ENCODE measurements at places on chromosomes 5 and 9.

GRCh38 chr5:59555596-59555995 lies 337.9 kb downstream of the PDE4D start:
- no peaks in the 10 kb centered on the region for H3K36me3 ChIP-seq
- no peaks in the 10 kb centered on the region for H3K27me3 ChIP-seq
- H3K4me3 ChIP-seq, result no peak overlapping the region
- no peak for DNase-seq

- no peak overlapping the region for H3K4me3 ChIP-seq
- no peak overlapping the region for H3K27ac ChIP-seq
- DNase-seq, result no peak
- H3K27me3 ChIP-seq, result no peaks in the 10 kb centered on the region
- no peaks in the 10 kb centered on the region for H3K4me1 ChIP-seq
Observed at GRCh38 chr9:134040781-134041648, 15.7 kb downstream of the BRD3OS start.

- no peak overlapping the region for H3K27ac ChIP-seq
- H3K36me3 ChIP-seq, result no peaks in the 10 kb centered on the region
- DNase-seq, result no peak
- no peaks in the 10 kb centered on the region for H3K4me1 ChIP-seq
Observed at GRCh38 chr5:162806195-162806594, 631.2 kb upstream of the CCNG1 start.

- no peak overlapping the region for H3K27ac ChIP-seq
- H3K4me3 ChIP-seq, result no peak overlapping the region
- peaks cover 22% of the 10 kb centered on the region for H3K4me1 ChIP-seq
- no peaks in the 10 kb centered on the region for H3K36me3 ChIP-seq
Observed at GRCh38 chr5:102853680-102854079, 98.6 kb downstream of the PAM start.

- no peak overlapping the region for H3K4me3 ChIP-seq
- H3K27ac ChIP-seq, result no peak overlapping the region
- no peaks in the 10 kb centered on the region for H3K4me1 ChIP-seq
- no peaks in the 10 kb centered on the region for H3K36me3 ChIP-seq
- no peaks in the 10 kb centered on the region for H3K27me3 ChIP-seq
Observed at GRCh38 chr5:158756871-158757270, 342.8 kb downstream of the EBF1 start.

- DNase-seq, result no peak
- H3K36me3 ChIP-seq, result no peaks in the 10 kb centered on the region
- no peaks in the 10 kb centered on the region for H3K27me3 ChIP-seq
- no peaks in the 10 kb centered on the region for H3K4me1 ChIP-seq
- no peak overlapping the region for H3K4me3 ChIP-seq
- H3K27ac ChIP-seq, result no peak overlapping the region
Observed at GRCh38 chr5:157959370-157959769, 100.4 kb upstream of the CLINT1 start.

- H3K4me3 ChIP-seq, result no peak overlapping the region
- H3K27ac ChIP-seq, result no peak overlapping the region
- no peaks in the 10 kb centered on the region for H3K36me3 ChIP-seq
- no peaks in the 10 kb centered on the region for H3K4me1 ChIP-seq
Observed at GRCh38 chr5:150111122-150111521, 24.8 kb upstream of the CSF1R start.

DNA sequence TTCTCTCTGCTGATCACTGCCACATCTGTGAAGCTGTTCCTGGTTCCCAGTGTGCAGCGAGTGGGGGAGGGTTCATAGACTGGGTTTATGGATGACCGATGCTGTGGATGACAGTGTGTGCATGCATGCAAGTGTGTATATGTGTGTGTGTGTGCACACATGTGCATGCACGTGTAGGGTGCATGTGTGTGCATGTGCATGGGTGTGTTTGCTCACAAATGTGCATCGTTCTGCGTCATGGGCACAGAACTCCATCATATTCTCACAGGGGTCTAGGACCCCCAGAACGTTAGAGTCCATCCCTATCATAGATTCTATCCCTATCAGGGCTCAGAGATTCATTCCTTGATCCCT lies 134.0 kb downstream of the PHF2 start:
- no peak overlapping the region for H3K4me3 ChIP-seq
- H3K27me3 ChIP-seq, result no peaks in the 10 kb centered on the region
- H3K4me1 ChIP-seq, result no peaks in the 10 kb centered on the region
- no peaks in the 10 kb centered on the region for H3K36me3 ChIP-seq
- no peak for DNase-seq
- H3K27ac ChIP-seq, result no peak overlapping the region

- H3K27ac ChIP-seq, result no peak overlapping the region
- H3K27me3 ChIP-seq, result no peaks in the 10 kb centered on the region
- H3K36me3 ChIP-seq, result peaks cover 16% of the 10 kb centered on the region
- H3K4me1 ChIP-seq, result no peaks in the 10 kb centered on the region
Observed at GRCh38 chr5:116291271-116291670, 206.4 kb downstream of the COMMD10 start.

DNA sequence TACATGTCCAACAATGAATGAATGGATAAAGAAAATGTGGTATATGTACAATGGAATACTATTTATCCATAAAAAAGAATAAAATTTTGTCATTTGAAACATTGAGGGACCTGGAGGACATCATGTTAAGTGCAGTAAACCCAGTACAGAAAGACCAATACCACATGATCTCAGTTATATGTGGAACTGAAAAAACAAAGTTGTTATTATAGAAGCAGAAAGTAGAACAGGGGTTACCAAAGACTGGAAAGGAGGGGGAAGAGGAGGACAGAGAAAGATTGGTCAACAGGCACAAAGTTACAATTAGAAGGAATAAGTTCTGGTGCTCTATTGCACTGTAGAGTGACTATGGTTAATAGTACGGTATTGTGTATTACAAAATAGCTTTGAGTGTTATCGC lies 233.8 kb downstream of the SEMA6A start:
- no peaks in the 10 kb centered on the region for H3K27me3 ChIP-seq
- no peaks in the 10 kb centered on the region for H3K36me3 ChIP-seq
- H3K4me3 ChIP-seq, result no peak overlapping the region
- no peak for DNase-seq

- no peak overlapping the region for H3K4me3 ChIP-seq
- H3K27ac ChIP-seq, result peak overlapping the region; percentile 16
- H3K36me3 ChIP-seq, result no peaks in the 10 kb centered on the region
Observed at GRCh38 chr5:157172403-157172802, 6.3 kb upstream of the GARIN3 start.

- H3K4me1 ChIP-seq, result no peaks in the 10 kb centered on the region
- H3K27ac ChIP-seq, result no peak overlapping the region
- no peak overlapping the region for H3K4me3 ChIP-seq
Observed at GRCh38 chr9:124980431-124980830, 39.5 kb upstream of the GOLGA1 start.

GRCh38 chr5:72476721-72477120 lies 30.5 kb downstream of the ZNF366 start:
- H3K36me3 ChIP-seq, result no peaks in the 10 kb centered on the region
- H3K27me3 ChIP-seq, result no peaks in the 10 kb centered on the region
- no peak overlapping the region for H3K4me3 ChIP-seq
- H3K27ac ChIP-seq, result no peak overlapping the region
- DNase-seq, result no peak

- no peak for DNase-seq
- H3K27ac ChIP-seq, result no peak overlapping the region
- H3K4me1 ChIP-seq, result no peaks in the 10 kb centered on the region
- H3K36me3 ChIP-seq, result no peaks in the 10 kb centered on the region
Observed at GRCh38 chr5:164027738-164028137, 522.3 kb downstream of the MAT2B start.

DNA sequence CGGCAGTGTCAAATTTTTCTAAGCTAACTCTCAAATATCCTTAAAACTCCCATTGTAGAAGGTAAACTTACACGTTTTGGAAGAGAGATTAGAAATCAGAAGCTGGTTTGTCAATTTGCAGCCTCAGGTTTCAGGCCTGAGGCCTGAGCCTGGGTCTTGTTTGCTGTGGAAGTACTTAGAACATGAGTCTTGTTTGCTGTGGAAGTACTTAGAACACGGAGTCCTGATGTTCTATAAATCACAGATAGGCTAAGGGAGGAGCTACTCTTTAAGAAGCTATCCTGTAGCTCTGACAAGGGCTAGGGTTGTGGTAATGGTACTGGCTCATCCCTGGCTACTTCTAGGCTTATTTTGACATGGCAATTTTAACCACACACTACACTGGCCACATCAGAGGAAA lies 97.8 kb downstream of the FBXW11 start:
- H3K36me3 ChIP-seq, result peaks cover 8% of the 10 kb centered on the region
- no peak overlapping the region for H3K4me3 ChIP-seq
- no peak for DNase-seq
- H3K4me1 ChIP-seq, result peaks cover 35% of the 10 kb centered on the region
- H3K27me3 ChIP-seq, result no peaks in the 10 kb centered on the region

DNA sequence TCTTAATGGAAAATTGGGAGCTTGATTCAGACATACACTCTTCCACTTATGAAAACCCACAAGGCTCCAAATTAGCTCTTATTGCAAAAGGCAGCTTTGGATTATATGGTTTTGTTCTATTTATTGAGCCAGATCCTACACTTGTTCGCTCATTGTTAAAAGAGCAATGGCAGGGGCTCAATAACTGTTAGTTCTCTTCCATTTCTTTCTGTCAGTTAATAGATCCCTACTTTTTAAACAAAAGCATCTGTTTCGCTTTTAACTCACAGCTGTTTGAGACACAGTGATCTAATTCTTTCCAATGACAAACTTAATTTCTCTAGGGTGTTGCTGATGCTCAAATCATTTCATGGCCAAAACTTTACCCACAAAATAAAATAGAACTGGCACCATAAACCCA lies 11.7 kb downstream of the C5 start:
- H3K4me1 ChIP-seq, result no peaks in the 10 kb centered on the region
- H3K4me3 ChIP-seq, result no peak overlapping the region
- no peak overlapping the region for H3K27ac ChIP-seq
- no peaks in the 10 kb centered on the region for H3K27me3 ChIP-seq
- H3K36me3 ChIP-seq, result no peaks in the 10 kb centered on the region

DNA sequence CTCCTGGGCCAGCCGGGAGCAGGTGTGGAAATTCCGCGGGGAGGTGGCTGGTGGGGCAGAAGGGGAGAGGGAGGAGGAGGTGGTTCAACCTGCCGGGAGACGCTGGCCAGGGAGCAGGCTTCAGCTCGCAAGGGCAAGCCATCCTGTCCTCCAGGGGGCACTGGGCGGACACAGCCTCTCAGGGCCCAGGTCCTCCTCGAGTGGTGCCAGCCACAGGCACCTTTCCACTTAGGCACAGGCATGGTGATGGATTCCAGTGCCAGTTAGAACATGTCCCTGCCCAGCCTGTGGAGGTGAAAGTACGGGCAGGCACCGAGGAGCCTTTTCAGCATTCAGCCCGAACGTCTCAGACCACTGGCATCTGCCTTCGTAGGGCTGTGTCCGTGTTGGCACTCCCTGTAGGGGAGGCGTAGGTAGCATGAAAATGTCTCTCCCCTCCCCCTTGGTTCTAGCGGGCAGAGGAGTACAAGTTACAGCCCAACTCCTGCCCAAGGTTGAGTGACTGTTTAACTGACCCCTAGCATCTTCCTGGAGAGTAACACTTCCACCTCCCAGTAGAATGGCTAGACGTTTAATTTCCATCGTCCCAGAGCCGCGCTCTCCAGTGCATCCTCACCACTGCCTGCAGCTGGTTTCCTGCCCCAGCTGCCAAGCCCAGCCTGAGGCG lies 48.9 kb downstream of the DAB2IP start:
- no peaks in the 10 kb centered on the region for H3K36me3 ChIP-seq
- peak; percentile 84 for DNase-seq
- H3K4me3 ChIP-seq, result peak overlapping the region; percentile 53
- peaks cover 48% of the 10 kb centered on the region for H3K4me1 ChIP-seq
- H3K27ac ChIP-seq, result peak overlapping the region; percentile 78

GRCh38 chr9:14692470-14693250 lies 572 bp downstream of the ZDHHC21 start:
- H3K27ac ChIP-seq, result peak overlapping the region; percentile 68
- peaks cover 15% of the 10 kb centered on the region for H3K4me1 ChIP-seq
- H3K27me3 ChIP-seq, result no peaks in the 10 kb centered on the region
- H3K36me3 ChIP-seq, result peaks cover 25% of the 10 kb centered on the region
- peak overlapping the region; percentile 81 for H3K4me3 ChIP-seq

DNA sequence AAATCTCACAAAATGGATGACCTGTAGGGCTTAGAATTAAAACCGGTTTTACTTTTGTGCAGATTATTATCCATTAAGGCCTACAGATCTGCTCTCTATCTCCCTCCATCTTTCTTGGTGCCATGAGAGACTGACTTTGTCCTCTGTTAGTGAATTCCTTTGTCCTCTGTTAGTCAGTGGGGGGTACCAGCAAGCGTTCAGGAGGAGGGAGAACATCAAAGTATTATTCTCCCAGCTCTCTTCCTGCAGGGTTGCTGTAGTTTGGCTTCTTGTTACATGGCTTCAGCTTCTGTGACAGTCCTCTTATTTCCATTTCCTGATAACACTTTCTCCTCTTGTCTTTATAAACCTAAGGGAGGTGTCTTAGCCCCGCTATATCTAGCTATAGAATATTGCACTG lies 850.5 kb upstream of the SEMA6A start:
- no peaks in the 10 kb centered on the region for H3K36me3 ChIP-seq
- DNase-seq, result no peak
- H3K27ac ChIP-seq, result no peak overlapping the region
- H3K27me3 ChIP-seq, result no peaks in the 10 kb centered on the region
- H3K4me3 ChIP-seq, result no peak overlapping the region

DNA sequence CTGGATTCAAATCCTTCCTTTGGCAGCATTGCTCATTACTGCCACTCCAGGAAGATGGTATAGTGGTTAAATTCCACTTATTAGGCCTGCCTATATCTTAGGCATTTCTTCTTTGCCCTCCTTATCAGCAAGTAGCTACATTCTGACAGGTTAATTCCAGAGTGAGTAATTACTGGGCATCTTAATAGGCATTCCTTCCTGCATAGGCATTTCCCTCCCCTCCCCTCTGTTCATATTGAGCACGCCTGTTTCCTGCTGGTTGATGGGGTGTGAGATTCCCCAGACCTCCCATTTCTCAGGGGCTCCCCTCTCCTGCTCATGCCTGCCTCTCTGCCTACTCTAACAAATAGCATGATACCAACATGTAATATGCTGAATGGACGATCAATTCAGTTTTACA lies 305.9 kb downstream of the CYLC2 start:
- no peak overlapping the region for H3K4me3 ChIP-seq
- H3K27me3 ChIP-seq, result no peaks in the 10 kb centered on the region
- no peaks in the 10 kb centered on the region for H3K4me1 ChIP-seq
- DNase-seq, result no peak

- no peak overlapping the region for H3K4me3 ChIP-seq
- peak; percentile 73 for DNase-seq
Observed at GRCh38 chr9:136429683-136430491, 9.8 kb downstream of the INPP5E start.

DNA sequence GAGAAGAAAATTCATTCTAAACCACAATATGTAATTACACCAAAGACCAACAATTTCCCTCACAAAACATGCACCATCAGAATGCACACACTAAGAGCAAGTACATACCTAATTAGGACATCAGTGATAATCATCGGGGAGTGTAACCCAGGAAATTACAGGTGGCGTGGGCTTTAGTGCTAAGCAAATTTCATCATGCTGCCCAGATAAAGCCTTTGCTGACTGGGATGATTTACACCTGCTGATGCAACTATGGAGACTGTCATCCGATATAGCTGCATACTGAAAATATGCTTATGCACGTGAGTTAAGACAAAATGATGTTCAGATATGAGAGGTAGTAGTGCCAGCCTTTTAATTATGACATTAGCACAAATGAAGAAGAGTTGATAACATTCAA lies 123.2 kb downstream of the DCP2 start:
- H3K36me3 ChIP-seq, result peaks cover 5% of the 10 kb centered on the region
- no peak overlapping the region for H3K4me3 ChIP-seq
- H3K27ac ChIP-seq, result no peak overlapping the region
